HFFc6 (cell line): ENCODE measurements at places on chromosomes 1 and 21. TPM values are rescaled to one million over a fixed set of nuclear protein-coding genes. Genes with fewer than 3 reads are reported as not detected.
A peak's percentile ranks its signal among the peaks of the same experiment; 100 is the strongest.

GRCh38 chr1:14915356-14916054 is 238.0 kb upstream of the TMEM51 start:
- DNase-seq: no peak

DNA sequence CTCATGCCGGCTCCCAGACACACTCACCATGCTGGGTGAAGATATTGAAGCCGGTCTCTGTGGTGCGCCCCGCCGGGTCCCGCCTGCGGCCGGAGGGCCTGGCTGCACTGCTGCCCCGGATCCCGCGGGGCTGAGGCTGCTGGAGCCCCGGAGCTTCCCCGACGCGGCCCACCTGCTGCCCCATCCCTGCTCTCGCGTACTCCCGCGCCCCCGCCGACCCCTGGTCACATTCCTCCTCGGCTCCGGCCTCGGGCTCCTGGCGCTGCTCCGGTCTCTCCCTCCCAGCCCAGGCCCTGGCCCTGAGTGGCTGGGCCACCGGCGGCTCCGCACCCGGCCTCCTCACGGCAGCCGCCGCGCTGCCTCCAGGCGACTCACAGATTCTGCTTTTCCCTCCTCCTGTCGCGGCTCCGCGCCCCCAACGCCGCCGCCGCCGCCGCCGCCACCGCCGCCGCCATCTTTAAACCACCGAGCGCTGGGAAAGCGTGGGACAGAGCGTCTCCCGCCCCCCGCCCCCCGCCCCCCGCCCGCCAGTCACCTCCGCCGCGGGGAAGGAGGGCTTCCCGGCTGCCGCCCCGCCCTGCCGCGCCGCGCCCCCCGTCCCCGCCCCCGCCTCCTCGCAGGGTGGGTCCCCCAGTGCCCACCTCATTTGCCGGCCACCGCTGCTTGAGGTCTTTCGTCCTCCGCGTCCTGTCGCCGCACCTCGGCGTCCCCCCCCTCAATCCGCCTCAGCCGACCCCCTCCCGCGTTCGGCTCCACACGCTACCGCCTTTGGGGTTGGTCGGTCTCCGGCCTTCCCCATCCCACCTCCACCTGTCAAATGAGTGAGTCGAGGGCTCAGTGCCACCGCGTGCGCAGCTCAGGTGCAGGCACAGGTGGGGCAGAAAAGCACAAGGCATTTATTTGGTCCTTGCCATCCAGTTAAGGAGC is at the start of gene ABL2:
Gene ABL2 (minus strand): TSS at position 464 of the 927 bp plus-strand sequence. CDS start 280 bp downstream, at position 184.
- DNase-seq: peak; percentile 5

DNA sequence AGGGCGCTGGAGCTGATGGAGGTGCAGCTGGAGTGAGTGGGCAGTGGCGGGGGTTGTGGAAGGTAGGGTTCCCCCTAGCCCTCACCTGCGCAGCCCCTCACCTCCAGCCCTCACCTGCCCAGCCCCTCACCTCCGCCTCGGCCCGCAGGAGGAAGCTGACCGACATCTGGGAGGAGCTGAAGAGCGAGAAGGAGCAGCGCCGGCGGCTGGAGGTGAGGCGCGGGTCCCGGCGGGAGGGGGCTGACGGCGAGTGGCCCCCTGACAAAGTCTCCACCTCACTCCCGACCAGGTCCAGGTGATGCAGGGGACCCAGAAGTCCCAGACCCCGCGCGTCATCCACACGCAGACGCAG is 2.7 kb downstream of the EVA1B start:
- DNase-seq: no peak

DNA sequence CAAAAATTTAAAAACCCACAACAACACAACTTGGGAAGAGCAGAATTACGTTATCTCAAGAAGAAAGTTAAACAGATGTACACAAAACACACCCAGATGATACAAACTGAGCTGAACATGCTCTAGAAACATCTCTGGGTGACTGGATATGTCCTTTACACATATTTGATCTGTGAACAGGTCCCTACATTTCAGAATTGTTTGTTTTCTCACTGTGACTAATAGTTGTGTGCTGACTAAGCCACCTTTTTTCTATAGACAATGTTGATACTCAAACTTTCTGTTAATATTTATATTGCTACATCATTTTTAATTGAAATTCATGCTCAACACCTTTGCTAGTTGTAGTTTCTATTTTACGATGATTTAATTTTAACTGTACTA is 1.0 kb upstream of the F11R start:
- no peak for DNase-seq

DNA sequence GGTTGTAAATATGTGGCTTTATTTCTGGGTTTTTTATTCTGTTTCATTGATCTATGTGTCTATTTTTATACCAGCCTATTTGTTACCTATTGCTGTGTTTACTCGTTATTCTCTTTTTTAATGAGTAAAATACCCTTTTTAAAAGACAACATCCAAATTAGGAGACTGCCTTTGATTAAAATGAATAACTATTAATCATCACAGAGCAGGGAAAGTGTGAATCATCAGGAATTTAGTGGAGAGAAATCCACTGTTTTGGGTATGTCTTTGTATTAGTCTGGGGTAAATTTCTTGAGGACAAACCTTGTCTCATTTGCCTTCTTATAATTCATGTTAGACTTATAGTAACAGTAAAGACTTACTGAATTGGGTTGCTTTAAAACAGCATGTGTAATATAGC is 12.1 kb downstream of the DISC1 start:
- DNase-seq: no peak

GRCh38 chr21:41366522-41367151 is 4.8 kb downstream of the MX2 start:
- no peak for DNase-seq

SPRR2B gene
- total RNA-seq: not detected in 3 replicates

OR14K1 gene
- not detected in 3 replicates for total RNA-seq

MTF2 gene
- 11.4 to 16.2 TPM (median 13.1 TPM) in 3 replicates for total RNA-seq

PLA2G2E gene
- not detected in 3 replicates for total RNA-seq
